NCI-H524 (cell line): ENCODE measurements at places on chromosomes 3 and 15.

- peak; percentile 34 for DNase-seq
These were observed 790 bp upstream of the SRGAP3 start for GRCh38 chr3:9250236-9250635.

GRCh38 chr15:78762985-78763795 is 48.1 kb downstream of the ADAMTS7 start:
- DNase-seq = no peak

DNA sequence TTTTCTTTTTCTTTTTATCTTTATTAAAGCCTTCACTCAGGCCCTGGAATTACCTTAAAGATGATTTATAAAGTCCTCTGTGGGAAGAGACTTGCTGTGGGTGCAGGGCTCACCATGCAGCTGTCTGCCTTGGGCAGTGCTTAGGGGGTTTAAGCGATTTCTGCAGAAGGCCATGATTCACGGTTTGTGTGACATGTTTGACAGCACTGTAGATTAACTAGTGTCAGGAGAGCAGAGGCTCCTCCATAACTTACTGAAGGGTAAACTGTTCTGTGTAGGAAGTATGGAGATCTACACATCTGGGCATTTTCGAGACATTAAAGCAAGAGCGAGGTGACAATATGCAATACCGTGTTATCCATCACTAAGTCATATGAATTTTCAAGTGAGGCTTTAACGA is 137.7 kb downstream of the LRIG1 start:
- DNase-seq = no peak

GRCh38 chr3:184656829-184657681 is 54.8 kb downstream of the MAGEF1 start:
- DNase-seq = peak; percentile 68

- DNase-seq = no peak
These were observed 220.0 kb upstream of the UMPS start for GRCh38 chr3:124510290-124510689.

- peak; percentile 91 for DNase-seq
These were observed 412.7 kb downstream of the CNTN4 start for GRCh38 chr3:2511356-2511755.

- no peak for DNase-seq
These were observed 4.0 kb upstream of the PTH1R start for GRCh38 chr3:46873521-46873920.

GRCh38 chr3:19232566-19232965 is 84.3 kb downstream of the KCNH8 start:
- no peak for DNase-seq

DNA sequence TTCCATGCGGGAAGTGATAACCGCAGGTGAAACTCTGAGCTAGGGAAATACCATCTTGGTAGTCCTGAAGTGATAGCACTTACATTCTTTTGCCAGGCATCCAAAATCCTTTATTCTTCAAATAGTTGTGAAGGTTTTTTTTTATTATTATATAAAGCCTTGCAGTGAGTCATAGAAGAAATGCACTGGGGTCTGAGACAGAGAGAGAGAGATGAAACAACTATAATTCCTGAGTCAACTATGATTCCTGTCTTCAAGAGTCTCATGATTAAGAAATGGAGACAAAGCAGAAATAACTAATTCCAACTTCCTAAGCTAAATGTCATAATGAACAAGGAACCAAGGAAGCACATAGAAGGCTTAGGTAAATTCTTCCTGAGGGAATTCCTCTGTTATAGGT is 495.6 kb downstream of the LPP start:
- DNase-seq = no peak
